Anterior cingulate cortex (tissue), 58 donors: ENCODE measurements at places on chromosomes 13 and 19.

DNA sequence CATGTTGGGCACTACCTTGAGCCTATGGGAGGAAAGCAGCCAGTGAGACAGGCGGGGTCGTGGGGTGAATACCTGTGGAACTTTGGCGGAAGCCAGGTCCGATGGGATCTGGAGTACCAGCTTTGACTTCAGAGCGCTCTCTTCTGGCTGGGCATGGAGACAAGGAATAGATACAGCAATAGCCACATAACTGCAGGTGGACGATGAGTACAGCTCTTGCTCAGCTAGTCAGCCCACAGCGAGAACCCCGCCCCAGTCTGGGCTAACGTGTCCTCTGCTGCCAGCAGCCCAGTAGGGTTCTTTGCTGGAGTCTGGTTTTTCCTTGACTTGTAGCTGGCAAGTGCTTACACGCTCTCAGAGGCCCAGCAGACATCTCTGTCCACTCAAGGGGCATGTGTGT is 83.4 kb downstream of the SIPA1L3 start:
- DNase-seq = no peak

DNA sequence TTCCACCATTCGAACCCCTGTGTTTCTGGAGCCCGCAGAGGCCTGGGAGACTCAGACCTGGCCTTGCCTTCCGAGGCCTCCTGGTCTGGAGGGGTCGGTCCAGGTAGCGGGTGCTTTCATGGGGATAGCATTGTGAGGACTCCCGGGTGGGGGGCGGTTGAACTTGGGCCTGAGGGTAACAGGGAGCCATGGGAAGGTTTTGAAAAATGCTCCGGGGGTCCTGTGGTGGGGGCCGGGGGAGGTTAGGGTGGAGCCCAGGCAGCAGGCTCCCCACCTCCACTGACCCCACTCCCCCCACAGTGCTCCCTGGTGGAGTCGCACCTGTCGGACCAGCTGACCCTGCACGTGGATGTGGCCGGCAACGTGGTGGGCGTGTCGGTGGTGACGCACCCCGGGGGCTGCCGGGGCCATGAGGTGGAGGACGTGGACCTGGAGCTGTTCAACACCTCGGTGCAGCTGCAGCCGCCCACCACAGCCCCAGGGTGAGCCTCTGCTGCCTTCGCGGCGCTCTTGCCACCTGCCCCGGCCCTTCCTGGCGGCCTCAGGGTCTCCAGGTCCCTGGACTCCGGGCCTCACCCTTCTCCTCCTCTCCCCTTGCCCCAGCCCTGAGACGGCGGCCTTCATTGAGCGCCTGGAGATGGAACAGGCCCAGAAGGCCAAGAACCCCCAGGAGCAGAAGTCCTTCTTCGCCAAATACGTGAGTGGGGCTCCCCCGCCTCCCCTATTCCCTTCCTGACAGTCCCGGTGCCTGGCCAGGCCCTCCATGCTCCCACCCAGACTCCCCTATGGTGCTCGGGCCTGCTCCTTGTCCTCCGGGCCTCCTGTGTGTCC is 3.8 kb upstream of the GARIN5A start:
- no peak for DNase-seq

DNA sequence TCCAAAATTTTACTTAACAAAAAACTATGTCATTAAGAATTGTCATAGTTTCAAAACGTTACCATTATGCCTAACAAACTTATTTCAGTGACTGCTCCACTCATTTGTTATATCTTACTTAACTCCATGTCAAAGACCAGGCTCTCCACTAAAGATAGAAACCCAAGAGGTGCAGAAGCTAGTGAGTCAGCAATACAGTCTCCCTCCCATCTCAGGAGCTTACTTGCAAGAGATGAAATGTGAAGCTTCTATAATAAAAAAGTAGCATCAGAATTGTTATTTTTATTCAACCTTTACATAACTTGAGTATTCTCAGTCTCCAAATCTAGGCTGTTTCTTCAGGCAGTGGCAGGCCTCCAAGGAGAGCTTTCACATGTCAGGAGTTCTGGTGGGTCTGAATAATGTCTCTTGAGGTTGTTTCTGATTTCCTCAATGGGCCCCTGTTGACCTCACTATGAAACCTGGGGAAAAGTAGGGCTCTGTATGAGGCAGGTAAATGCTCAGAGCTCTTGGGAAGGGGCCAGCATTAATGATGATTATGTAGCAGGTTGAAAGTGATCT is 242.0 kb downstream of the NDFIP2 start:
- no peak for DNase-seq

GRCh38 chr19:9323557-9323918 is 441 bp upstream of the ZNF559 start:
- DNase-seq = peak; percentile 61

GRCh38 chr19:12799742-12800465 is 1.7 kb downstream of the PRDX2 start:
- DNase-seq = no peak

- no peak for DNase-seq
These were observed 15.6 kb downstream of the CEACAM3 start for GRCh38 chr19:41811981-41812380.

- peak; percentile 24 for DNase-seq
These were observed 6.8 kb upstream of the CARM1 start for GRCh38 chr19:10864538-10864899.

DNA sequence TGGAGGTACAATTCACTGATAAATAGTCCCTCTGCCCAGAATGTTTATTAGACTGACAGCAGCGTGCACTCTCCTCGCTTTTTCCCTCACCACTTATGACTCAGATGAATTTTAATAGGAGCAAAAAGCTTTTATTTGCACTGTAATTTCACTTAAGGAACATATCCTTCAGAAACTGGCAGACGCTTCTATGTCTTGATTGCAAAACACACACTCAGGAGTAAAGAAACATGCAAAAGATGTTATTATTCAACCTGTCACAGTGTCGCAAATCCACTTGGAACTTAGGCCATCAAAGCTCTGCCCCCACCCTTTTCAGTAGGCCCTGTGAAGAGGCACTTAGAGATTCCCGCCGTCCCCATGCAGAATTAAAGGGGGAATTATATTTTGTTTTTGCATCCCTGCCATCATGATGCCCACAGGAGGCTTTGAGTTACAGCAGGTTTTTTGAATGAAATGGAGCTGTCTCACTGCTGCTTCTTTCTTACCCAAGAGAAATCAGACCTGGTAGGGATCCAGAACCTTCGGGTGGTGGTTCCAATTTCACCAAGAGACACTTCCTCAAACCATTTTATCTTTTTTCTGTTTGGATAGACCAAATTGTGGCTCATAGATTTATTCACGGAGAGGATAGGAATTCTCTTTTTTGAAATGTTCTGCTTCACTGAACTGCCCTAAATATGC is 74.5 kb downstream of the GGACT start:
- no peak for DNase-seq

DNA sequence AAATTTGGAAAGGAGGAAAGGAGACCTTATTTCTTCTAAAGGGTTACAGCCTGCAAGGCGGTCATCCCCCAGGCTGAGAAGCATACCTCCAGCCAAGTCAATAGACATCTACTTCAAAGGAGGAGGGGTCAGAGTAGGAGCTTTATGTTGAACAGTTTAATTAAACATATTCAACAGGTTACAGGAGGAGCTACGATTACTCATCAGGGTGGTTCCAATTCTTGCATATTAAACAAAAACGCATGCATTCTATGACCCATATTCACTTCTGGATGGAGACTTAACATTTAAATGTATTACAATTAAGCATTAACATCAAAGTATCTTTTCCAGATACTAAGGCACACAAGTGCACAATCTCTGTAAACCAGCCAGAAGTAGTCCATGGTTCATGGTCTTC is 1955.0 kb downstream of the PCDH9 start:
- no peak for DNase-seq

DNA sequence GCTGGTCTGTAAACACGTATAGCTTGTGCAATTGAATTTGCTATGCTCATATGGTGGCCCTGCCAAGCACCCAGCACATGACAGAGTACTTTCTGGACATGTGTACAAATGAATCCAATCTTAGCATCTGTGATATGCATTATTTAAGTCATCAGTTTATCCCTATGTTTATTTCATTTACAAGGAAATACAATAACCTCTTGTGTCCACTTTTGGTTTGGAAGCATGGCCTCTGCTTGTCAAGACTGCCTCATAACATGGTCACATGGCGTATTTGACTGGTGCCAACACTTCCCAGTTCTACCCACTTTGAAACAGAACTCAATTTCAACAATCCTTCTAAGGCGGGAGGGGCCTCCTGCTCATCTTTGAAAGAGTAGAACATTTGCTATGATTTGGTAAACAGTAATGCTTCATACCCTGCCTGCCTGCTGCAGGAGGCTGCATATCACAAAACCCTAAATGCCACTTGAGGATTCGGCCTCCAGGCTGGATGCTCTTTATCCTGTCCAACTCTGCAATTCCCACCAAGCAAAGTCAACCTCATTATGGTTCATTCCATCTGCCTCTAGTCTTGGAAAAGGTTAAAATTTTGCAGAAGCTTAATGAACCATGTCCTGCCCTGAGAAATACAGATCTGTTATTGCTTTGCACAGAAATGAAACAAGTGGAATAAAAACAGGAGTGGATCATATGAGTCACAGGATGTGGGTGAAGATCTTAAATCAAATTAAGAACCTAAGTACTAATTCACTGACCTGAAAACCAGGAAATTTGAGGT is 151.3 kb downstream of the CYSLTR2 start:
- DNase-seq = no peak

DNA sequence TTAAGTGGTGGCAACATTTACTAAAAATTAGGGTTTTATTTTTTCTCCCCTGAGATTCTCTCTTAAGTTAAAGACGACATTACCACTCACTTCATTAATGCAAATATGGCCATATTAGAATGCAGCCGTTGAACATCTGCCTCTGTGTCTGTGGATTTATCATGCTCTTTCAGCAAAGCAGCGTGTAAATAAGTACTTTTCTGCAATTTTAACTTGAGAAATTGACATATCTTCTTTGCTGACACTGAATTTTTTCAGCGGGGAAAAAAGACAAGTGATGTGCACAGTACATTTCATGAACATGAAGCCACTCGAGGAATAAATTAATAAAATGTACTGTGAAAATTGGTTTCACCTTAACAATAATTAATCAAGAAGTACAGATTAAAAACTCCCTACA is 406.4 kb downstream of the ITGBL1 start:
- no peak for DNase-seq

DNA sequence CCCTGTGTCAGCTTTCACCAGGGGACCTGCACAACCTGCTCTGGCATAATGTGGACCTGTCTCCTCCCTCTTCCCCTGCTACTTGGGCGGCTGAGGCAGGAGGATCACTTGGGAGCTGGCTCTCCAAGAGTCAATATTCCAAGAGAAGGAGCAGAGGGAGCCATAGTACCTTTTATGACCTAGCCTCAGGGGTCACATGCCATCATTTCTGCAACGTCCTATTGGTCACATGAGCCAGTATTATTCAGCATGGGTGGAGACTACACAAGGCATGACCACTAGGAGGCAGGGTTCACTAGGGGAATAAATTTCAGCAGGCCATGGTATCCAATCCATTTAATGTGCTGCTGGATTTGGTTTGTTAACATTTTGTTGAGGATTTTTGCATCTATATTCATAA is 12.0 kb upstream of the SHFL start:
- no peak for DNase-seq

GRCh38 chr13:49714757-49715156 is 23.5 kb upstream of the EBPL start:
- no peak for DNase-seq

DNA sequence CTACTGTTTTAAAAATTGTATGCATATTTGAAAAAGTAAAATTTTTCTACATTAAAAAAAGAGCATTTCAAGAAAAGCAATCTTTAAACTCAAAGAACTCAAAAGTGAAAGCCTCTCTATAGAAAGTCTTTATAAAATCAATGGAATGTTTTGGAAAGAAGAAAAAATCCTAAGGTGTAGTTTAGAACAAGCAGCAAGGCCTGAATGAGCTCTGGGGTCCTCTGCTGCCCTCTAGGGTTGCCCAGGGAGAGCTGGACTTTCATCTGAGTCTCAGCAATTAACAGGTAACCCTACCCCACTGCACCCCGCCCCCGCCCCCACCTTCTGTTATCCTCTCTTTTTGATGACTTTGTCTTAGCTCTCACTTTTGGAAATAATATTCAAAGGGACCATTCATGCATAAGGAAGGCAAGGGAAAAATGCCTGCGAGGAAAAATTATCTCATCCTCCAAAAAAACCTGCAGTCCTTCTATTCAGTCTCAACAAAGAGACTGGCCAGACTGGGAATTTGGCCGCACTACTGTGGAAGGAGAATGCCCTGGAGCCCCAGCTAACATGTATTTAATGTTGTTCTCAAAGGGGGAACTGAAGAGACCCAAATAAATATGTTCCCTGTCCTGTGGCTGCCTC is 24.1 kb downstream of the SLC25A30 start:
- no peak for DNase-seq

DNA sequence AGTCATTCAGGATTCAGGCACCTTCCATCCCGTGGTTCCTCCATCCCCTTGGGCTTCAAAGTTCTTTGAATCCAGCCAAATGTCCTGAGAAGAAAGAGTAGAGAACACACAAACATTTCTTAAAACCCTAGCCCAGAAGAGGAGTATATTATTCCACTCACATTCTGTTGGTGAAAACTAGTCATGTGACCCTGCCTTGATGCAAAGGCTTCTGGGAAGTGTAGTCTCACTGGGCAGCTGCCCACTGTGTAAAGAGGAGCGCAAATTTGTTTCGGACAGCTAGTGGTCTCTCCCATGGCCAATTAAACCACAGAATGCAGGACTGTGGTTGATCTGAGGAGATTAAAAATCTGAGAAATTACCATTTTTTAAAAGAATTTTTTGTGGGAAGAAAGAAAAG is 304.4 kb downstream of the SUCLA2 start:
- DNase-seq = no peak

DNA sequence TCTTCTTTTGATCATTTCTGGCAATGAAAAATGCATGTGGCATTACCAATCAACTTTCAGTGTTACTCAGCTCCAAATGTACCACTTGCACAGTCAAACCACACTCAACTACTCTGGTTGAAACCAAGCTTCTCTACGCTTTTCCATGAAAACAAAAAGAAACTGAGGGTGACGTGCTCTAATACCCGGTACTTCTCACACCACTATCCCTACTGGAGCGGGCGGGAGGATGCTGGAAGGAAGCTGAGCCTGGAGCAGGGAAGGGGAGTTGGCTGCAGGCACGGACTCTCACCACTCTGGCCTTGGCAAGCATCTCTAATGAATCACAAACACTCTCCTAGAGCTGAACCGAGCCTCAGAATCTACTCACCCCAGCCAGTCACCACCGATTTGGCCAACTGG is 48.2 kb downstream of the STK24 start:
- DNase-seq = no peak

DNA sequence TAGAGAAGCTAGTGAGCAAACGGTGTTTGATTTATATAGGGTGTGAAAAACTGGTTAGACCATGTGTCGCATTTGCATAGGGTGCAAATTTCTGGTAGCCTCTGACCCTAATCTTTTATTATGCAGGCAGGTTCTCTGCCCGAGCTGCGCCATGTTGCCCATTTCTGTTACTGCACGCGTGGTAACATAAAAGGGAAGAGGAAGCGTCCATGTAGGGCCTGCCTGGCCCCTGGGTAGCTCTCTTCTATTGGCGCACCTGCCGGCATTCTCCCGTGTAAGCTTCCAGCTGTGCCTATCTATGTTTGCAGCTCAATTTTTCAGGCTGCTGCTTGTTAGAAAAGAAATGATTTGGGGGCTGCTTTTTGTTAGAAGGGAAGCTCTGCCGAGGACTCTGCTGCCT is 14.0 kb upstream of the CD70 start:
- DNase-seq = no peak
